ENCODE measurements at places on chromosomes 6 and 20.

- no peak for DNase-seq
These were observed 6.2 kb upstream of the RBCK1 start for GRCh38 chr20:401682-402495.

- no peak for DNase-seq
These were observed 1067.5 kb upstream of the MAP3K7 start for GRCh38 chr6:91654357-91654756.

GRCh38 chr6:54602591-54602990 lies 244.0 kb upstream of the FAM83B start:
- no peak for DNase-seq

GRCh38 chr6:111767752-111768430 lies 105.4 kb downstream of the FYN start:
- DNase-seq = no peak

DNA sequence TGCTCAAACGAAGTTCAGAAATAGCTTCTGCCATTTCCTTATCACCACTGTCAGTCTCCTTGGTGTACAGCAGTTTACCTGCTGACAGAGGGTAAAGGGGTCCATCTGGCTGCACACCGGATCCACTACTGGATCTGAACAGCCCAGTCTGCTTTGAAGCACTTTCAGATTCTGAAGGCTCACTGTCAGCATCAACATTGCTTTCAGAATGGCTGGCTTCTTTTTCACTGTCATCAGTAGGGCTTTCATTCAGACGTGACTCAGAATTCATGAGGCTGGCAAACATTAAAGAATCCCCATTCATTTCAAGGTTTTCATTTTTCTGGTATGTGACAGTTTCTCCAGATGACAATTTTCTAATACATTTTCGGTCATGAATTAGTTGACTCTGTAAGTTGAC lies 21.0 kb upstream of the PNISR start:
- no peak for DNase-seq

- DNase-seq = no peak
These were observed 80.3 kb downstream of the BACH2 start for GRCh38 chr6:90216072-90216977.

DNA sequence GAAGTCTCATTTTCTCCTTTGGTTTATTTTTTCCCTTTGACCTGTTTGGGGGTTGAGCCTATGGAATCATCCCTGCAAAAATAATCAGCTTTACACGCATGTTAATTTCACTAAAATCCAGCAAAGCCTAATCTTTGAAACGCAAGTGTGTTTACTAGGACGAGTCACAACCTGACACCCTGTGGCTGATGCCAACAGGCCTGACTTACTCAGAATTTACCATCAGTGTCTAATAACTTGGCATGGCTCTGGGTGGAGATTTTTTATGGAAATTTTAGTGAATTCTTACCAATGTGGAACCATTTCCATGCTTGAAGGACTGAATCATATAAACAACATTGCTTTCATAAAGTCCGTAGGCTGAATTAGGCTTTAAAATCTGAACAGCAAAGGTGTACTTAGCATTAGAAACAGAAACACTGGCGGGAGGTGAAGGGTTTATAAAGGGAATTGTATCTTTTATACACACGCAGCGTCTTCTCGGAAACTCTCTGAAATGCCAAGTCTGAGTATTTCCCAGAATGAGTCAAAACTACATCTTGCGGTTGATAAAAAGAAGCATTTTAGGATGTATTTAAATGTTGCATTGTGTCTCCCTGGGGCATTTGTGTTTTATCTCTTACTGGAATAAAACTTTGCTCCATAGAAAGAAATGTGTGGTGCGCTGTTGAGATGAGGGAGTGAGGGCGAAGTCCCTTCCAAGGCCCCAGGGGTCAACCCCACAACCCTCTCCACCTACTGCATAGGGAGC lies 81.2 kb downstream of the DACT2 start:
- DNase-seq = no peak

GRCh38 chr20:53872081-53872541 lies 198.3 kb downstream of the BCAS1 start:
- no peak for DNase-seq

DNA sequence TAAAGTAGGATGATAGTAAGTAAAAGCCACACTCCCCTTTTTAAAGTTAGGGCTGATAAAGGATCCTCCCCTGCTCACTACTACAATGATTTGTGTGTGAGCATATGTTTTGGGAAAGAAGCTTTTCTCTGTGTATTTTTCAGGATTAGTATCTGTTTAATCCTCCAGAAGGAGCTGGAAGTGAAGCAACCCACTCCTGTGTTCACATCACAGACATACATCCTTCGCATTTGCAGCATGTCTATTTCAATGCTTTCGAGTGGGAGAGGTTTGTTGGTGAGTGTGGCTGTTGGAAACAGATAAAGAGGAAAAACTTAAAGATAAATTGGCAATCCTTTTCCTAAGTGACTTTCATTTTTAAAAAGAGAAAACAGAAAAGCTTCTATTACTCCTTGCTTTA lies 31.6 kb upstream of the RGS17 start:
- no peak for DNase-seq

GRCh38 chr20:3371754-3372153 lies 35.7 kb downstream of the DNAAF9 start:
- no peak for DNase-seq

DNA sequence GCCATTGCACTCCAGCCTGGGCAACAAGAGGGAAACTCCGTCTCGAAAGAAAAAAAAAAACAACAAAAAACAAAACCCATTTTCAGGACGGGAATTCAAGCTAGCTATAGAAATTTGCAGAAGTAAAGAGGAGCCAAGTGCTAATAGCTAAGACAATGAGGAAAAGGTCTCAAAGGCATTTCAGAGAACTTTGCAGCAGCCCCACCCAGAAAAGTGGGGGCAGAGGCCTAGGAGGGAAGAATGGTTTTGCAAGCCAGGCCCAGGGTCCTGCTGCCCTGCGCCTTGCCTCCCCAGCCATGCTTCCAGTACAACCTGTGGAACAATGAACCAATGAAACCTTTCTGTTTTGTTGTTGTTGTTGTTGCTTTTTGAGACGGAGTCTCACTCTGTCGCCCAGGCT lies 38.3 kb upstream of the SAMHD1 start:
- no peak for DNase-seq

- DNase-seq = no peak
These were observed 134.1 kb upstream of the CITED2 start for GRCh38 chr6:139508576-139508975.

- no peak for DNase-seq
These were observed 564.3 kb downstream of the LMBRD1 start for GRCh38 chr6:69232496-69232895.

DNA sequence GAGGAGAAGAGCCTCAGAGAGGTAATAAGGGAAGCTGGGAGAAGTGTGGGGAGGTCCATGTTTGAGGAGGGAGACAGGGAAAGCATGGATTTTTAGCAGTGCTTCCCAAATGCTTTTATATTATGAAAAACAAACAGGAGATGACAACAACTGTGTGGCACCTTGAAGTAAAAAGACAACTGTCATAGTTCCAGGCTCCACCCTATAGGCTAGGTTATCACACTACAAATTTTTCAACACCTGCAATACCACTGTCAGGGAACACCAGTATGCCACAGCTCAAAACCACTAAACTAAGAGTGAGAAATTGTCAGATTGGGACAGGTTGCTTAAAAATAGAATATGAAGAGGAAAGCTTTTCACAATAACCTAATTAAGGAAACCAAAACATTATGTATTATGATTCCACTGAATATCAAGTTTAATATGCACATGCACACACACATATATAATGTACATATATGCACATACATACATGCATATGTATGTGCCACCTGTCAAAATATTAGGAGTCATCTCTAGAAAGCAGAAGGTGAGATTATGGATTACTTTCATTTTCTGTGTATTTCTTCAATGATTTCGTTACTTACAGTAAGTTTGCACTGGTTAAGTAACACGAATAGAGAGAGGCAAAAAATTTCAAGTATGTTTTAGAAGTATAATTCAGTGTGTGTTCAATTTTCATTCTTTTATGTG lies 261.2 kb downstream of the PTPRK start:
- no peak for DNase-seq

DNA sequence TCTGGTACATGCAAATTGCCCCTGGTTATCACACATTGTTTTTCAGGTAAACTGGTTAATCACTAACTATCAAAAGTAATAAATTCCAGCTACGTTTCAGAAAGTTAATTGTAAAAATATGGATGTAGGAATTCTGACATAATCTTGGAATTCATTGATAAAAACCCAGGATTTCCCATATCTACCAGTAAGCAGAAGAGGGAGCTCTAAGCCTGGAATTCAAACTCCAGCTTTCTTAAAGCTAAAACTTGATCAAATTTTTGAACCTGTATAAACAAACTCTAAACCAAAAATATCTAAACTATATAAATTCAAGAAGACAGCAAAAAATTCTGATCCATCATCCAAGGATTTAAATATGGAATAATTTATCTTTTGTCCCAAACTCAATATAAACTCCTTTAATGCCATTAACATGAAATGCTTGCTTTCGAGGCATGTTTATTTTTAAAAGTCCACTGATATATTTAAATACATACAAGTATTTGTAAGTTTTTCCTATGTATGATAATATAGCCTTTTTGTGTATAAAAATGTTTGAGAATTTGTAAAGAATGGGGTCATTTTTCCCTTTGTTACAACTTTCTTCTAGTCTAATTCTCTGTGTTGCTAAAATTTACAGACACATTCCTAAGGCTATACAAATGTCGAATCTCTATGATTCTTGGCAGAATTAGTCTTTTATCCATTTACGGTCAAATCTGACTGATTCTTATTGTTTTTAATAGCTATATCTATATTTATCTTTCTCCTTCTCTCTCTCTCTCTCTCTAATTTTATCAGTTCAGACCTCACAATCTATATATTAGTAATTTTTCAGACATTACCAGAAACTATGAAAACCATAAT lies 91.4 kb upstream of the RNF217 start:
- DNase-seq = no peak

- no peak for DNase-seq
These were observed 20.4 kb downstream of the TCP11 start for GRCh38 chr6:35120746-35121145.

- no peak for DNase-seq
These were observed 42.8 kb upstream of the AHI1 start for GRCh38 chr6:135540207-135540840.

DNA sequence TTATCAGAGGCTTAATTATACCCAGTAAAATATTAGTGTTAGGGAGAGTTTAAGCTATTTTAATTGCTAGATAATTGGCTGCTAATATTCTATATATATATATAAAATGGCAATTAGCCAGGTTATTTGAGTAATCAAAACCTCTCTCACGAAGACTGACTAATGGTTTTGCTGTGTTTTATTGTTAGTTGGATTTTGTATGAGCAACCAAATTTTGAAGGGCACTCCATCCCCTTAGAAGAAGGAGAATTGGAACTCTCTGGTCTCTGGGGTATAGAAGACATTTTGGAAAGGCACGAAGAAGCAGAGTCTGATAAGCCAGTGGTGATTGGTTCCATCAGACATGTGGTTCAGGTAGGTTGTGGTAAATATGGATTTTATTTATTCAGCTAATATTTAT lies 102.2 kb downstream of the RTN4IP1 start:
- DNase-seq = no peak

- DNase-seq = no peak
These were observed 58.7 kb downstream of the SLC22A23 start for GRCh38 chr6:3398165-3398562.

DNA sequence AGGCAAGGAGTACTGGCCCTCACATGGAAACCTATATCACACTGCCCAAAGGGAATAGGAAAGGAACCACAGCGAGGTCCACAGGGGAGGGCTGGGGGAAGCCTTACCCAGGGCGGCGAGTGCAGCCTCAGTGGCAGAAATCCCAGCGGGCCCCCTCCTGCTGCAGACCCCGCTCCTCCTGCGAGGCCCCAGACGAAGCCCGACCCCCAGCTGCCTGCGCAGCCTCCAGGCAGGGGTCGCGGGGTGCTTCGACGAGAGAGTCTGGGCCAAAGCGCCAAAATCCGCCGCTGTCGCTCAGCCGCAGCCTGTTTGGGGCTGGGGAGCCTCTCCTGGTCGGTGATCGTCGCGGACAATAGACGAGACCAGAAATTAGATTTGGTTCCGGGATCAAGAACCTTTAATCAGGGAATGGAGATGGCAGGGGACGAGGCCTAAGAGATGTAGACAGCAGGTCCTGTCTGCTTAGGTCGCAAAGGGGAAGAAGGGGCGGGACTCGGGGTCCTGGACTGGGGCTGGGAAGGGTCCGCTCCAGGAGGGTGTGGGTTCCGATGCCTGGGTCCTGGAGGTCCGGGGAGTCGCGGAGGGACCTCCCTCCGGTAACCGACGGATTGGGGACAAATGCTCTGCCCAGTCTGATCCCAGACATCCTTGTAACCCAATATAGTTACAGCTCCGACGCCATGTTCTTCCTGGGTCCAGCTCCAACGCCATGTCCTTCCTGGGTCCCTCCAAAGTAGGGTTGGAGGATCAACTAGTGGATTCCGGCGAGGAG lies 36.4 kb upstream of the HLA-E start:
- DNase-seq = no peak
